Fibroblast of skin of right quadriceps (primary cell): ENCODE measurements at places on chromosomes 4 and X.

DNA sequence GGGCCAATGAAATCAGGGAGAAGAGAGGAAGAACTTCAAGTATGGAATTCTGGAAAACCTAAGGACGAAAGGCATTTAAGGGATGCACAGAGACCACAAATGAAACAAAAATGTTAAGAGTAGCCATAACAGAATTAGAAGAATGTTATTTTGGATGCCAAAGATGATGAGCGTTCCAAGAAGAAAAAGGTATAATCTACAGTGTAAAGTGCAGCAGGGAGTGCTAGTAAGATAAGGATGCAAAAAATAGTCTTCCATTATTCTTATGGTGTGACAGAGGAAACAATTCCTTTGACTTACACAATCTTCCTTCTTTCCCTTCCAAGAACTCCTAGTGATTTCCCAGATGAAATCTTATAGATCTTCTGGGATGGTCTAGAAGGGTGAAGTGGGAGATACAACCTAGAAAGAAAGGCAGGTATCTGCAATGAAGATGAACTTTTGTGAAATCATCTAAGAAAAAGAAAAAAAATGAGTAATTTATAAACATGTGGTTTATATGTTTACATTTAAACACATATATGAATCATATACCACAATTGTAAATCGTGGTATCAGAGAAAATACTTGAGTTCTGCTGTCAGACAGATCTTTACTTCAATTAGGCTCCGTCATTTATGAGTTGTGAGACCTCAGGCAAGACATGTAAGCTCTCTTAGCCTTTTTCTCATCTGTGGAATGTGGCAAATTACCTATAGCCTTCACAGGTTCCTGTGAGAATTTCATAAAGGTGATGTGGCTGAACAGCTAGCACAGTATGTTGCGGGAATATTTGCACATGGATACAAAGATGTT lies 8.1 kb downstream of the MORF4L2 start:
- peak; percentile 68 for DNase-seq

DNA sequence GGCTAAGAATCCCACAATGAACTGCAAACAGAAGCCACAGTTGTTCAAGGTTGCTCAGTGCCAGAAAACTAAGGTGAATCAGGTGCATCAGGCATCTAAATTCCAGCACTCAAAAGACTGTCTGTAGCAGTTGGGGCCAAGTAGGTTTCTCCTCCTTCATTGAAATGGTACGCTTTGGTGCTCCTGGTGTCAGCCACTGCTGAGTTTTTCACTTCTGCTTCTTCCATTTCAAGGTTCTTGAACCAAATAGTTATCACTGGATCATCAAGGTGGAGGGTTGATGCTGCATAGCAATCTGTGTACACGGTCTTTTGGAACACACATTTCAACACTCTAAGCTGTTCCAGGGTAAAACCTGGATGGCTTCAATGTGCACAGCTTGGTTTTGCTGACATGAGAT lies 74.4 kb downstream of the TMA16 start:
- DNase-seq: no peak

- DNase-seq: peak; percentile 62
These were observed 177.8 kb upstream of the ATP6AP2 start for GRCh38 chrX:40402831-40403533.

DNA sequence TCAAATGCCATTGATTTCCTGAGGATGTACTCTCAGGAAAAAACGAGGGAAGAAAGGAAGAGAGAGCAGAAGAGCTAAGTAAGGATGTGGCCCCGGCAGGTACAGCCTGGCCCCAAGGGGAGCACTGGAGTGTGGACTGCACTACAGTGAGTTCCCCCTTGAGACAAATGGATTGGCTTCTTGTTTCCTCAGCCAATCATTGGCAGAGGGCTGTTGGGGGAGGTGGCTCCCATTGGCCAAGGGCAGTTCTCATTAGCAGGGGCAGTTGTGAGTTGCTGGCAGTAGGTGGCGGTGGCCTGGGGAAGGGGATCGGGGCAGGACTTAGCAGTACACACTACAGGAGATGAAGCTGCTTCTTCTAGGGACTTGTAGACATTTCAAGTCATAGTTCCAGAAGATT lies 24.1 kb upstream of the OCIAD2 start:
- DNase-seq: no peak

- DNase-seq: no peak
These were observed 48.9 kb downstream of the PDLIM5 start for GRCh38 chr4:94500685-94501084.

- no peak for DNase-seq
These were observed 28.4 kb downstream of the PIR start for GRCh38 chrX:15464704-15465103.

DNA sequence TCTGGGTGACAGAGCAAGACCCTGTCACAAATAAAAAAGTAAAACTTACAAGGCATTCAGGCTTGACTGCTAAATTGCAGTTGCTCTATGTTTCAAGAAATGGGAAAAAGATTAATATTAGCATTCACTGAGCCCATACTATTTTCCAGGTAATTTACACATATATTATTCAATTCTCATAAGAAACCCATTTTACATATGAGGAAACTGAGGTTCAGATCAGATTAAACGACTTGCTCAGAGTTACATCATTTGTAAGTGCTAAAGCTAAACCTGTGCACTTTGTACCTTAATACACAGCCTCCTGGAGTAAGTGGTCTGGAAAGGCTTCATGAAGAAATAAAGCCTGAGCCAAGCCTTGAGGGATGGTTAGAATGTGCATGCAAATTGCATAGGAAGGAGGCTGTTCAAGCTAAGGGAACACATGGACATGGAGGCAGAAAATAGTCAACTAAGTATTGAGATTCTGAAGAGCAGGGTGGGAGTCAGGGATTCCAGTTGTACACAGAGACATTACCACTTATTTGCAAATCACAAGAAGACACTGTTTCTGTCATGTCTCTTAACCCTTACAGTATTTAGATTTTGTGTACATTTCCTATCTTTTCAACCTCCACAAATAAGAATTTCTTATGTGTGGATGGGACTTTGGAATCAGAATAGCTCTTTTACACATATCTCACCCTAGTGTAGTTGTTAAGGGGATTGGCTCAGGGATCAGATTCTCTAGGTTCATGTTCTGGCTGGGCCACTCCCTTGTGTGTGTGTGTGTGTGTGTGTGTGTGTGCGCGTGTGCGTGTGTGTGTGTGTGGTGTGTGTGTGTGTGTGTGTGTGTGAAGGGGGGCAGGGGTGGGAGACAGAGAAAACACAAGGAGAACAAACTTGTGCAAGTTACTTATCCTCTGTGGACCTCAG lies 113.4 kb downstream of the TMEM164 start:
- no peak for DNase-seq
